CD4-positive, alpha-beta T cell (primary cell): ENCODE measurements at places on chromosomes 3 and 15. TPM values are rescaled to one million over a fixed set of nuclear protein-coding genes. Genes with fewer than 3 reads are reported as not detected.

The ZNF501 gene
- 0.22 TPM for total RNA-seq

The PLCH1 gene
- total RNA-seq, result 0.20 TPM

GRCh38 chr3:154071146-154071545 lies 50.0 kb upstream of the ARHGEF26 start:
- no peak overlapping the region for H3K27ac ChIP-seq
- H3K27me3 ChIP-seq, result no peaks in the 10 kb centered on the region
- no peak overlapping the region for H3K4me3 ChIP-seq
- no peak for DNase-seq

GRCh38 chr15:93882779-93883178 lies 348.6 kb upstream of the MCTP2 start:
- no peak for DNase-seq
- no peak overlapping the region for H3K27ac ChIP-seq
- no peaks in the 10 kb centered on the region for H3K4me1 ChIP-seq
- H3K27me3 ChIP-seq, result no peaks in the 10 kb centered on the region
- no peaks in the 10 kb centered on the region for H3K36me3 ChIP-seq

The LNP1 gene
- total RNA-seq, result 0.70 TPM

The ALCAM gene
- total RNA-seq, result 1.9 TPM
